ENCODE measurements at places on chromosomes 3 and 15.

DNA sequence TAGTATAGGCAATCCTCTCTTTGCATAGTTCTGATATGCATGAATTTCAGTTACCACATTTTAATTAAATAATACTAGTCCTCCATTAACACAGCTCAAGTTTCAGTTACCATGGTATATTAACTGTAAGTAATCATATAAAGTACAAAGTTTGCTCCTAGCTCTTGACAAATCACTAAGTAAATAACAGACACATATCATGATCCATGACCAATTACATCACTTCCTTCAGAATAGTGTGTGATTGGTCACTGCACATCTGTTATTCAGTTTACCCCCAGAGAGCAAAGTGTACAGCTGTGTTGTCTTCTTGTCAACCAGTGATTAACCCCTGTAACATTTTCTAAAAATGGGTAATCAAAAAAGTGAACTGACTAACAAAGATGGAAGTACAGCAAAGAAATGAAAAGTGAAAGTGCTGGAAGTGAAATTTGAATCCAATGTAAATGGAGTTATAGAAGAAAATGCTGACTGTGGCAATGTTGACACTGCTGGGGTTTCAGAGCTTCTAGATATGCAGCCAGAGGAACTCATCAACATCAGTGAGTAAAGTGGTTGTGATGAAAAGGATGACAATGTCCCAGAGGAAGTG, 30.2 kb upstream of the LEKR1 start:
- DNase-seq = no peak

GRCh38 chr15:40323953-40324937, 753 bp downstream of the INAFM2 start:
- no peak for DNase-seq

GRCh38 chr3:114383875-114384557, 90.2 kb downstream of the TIGIT start:
- peak; percentile 50 for DNase-seq

DNA sequence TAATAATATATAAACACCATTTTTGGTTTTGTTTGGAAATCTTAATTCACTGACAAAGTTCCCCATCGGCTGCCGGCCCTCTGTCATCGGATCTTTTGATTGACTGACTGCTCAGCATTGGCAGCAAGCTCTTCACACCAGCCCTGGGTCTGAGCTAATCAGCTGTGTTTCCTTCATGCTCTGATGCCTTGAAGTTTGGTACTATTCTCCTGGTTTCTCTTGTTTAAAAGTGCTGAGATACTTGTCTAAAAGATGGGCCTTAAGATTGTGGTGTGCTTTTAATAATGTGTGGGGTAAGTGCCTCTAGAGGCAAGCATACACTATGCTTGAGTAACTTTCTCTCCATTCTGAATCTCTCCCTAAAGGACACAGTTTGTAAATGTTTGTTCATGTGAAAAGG, 415.5 kb upstream of the TPRG1 start:
- no peak for DNase-seq

DNA sequence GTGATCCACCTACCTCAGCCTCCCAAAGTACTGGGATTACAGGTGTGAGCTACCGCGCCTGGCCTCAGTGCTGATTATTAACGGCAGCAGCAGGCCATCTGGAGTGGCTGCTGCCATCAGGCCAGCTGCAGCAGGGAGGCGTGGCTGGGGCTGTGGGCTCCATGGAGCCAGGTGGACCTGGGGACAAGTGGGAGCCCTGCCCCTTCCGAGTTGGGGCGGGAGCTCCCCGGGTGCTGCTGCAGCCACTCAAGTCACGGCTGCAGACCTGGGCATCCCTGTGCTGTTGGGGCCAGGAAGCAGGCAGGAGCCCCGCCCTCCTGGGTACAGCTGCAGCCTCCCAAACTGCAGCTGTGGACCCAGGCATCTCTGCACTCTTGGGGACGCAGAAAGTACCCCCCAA, 23.9 kb downstream of the LRRC49 start:
- no peak for DNase-seq

- no peak for DNase-seq
These were observed 110.5 kb downstream of the PGPEP1L start for GRCh38 chr15:98896802-98897732.

- DNase-seq = no peak
These were observed 1.0 kb downstream of the ZNF589 start for GRCh38 chr3:48241796-48242455.

DNA sequence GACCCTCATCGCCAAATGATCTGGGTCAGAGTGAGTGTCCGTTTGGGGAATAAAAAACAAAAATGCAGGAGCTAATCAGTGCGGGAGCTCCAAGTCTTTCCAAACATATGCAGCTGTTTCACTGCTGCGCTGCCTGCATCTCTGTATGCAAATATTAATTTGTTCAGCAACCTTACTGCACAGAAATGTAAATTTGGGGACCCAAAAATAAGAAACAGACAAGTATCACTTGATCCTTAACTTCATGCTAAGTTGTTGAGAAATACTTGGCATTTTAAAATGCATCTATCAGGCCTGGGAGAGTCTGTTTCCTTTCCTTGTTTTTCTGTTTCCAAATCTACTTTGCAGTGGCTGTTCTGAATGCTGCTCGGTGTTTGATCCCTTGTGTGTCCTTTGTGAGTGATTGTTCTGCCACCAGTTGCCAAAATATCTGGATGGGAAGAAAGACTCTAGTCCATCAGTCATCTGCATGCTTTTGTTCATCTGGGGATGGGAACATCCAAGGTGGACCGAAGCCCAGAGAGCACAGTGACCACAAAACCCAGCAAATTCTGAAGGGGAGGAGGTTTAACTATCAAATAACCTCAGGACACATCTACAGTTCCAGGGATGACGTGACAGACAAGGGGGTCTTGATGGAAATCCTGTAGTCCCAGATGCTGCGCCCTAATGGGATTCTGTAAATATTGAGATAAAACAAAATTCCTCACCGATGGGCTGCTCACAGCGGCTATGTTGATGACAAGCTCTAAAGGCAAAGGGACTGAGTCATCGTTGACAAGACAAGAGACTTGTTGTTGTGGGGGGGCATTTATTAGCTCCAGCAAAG, 199.5 kb upstream of the WNT5A start:
- DNase-seq = no peak

GRCh38 chr15:100043068-100043641, 298.6 kb downstream of the ADAMTS17 start:
- no peak for DNase-seq

DNA sequence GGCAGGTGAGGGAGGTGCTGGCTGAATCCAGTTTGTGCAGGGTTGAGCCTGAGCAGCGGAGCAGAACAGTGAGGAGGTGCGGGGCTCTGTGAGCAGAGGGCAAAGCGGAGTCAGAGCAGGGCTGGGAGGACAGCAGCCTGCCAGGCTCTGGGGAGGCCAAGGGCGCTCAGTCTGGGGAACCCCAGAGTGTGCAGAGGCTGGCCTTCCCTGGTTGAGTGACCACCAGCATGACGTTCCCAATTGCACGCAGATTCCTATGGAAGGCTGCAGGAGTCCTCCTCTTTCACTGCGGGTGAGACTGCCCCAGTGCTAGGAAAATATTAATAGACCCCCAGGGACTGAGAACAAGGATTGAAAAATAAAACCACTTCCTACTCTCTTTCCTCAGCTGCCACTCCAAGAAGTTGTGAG, 13.2 kb downstream of the MRAS start:
- DNase-seq = no peak
